ENCODE measurements at places on chromosomes 5 and 9. TPM values are rescaled to one million over a fixed set of nuclear protein-coding genes. Genes with fewer than 3 reads are reported as not detected.

GRCh38 chr9:73979894-73980264 lies 517.3 kb upstream of the RORB start:
- no peak for DNase-seq

DNA sequence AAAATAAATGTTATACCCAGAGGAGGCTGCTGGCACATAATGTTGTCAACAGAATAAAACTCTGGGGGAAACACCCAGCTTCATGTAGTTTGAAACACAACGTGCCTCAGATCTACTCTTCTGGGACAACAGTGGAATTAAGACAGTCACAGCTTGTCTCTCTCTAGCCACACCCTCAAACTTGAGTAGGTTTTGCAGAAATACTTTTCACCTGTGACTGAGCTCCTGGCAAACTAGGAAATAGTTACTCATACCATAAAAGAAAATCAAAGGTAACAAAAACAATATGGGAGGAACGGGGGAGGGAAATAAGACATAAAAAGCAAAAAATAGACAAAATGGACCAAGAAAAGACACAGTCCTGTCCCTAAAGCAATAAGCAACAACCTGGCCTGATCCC lies 14.4 kb downstream of the ELAVL2 start:
- DNase-seq = no peak

ADRB2 gene
- 3.2 TPM for total RNA-seq

DNA sequence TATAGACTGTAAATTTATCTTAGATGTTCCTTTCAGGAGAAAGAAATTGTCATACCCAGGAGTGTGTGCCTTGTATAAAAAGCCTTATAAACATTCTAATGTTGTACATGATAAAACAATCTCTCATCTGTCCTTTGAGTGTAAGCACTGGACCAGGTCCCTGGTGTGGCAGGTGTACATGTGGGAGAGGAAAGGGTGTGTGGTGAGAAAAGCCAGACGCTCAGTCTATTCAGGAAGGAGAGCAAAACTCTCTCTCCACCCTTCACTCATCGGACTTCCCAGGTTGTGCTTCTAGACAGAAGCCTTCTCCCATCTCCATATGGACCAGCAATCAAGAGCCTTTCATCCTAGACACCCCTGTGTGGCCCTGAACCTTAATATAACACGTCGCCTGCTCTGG lies 154.2 kb downstream of the ESM1 start:
- no peak for DNase-seq

PIP5K1B gene
- 17.1 TPM for total RNA-seq

DNA sequence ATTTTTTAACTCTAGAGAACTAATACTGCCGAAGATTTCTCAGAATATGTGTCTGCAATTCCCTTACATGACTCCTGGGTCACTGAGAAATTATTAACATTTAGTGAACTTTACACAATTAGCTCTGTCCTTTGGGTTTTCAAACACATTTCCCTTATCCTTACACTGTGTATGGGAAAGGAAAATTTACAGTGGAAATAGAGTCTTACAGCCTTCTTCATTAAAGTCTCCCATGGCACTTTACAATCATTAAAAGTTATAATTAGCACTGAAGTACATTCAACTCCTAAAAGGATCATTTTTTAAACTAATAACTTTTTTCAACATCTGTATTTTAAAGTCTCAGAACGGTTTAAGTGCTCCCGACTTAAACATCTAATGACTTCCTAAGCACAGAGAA lies 627.5 kb upstream of the TYRP1 start:
- DNase-seq = no peak

PCDHGA9 gene
- total RNA-seq = 1.1 TPM

- no peak for DNase-seq
Measured at GRCh38 chr5:66012271-66012670, 85.9 kb downstream of the ERBIN start.

- no peak for DNase-seq
Measured at GRCh38 chr9:126664900-126665643, 51.3 kb downstream of the LMX1B start.

ASPN gene
- total RNA-seq = not detected

IL4 gene
- not detected for total RNA-seq

SPINK4 gene
- not detected for total RNA-seq

GRCh38 chr9:35114840-35115628 lies 628 bp downstream of the ATOSB start:
- DNase-seq = peak; percentile 30

- DNase-seq = no peak
Measured at GRCh38 chr9:25681266-25681665, 3.0 kb upstream of the TUSC1 start.

IL9 gene
- total RNA-seq = not detected

ACSL6 gene
- total RNA-seq = 0.20 TPM

DNA sequence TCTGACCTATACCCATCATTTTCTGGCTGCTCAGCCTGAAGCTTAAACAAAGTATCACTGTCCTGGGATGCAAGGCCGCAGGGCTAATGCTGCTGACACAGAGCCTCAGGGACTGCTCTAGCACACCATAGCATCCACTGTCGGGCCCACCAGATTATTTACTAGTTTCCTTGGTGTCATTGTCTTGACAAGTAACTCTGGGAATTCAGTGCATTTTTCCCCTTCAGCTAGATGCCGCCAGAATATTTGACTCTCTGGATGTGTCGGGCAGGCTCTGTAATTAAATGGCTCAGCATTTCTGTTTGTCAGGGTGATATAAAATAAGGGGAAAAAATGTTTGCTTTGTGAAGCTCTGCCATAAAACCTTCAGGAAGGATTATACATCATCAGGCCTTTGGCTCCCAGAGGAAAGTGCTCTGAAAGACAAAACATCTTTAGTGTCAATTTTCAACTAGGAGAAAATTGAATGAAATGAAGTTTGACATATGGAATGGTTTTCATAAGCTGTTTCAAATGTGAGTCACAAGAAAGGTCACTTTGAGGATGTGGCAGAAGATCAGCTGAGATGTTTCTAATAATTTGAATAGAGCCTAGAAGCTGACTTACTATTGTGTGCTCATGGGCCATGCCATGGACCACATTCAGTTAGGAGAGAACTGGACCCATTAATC lies 350.1 kb downstream of the TMEM232 start:
- DNase-seq = no peak

MARCOL gene
- not detected for total RNA-seq

Data from activated B cell treated with CpG ODN at 0.5 μM for 24 hours (primary cell).